Panc1 (cell line): ENCODE measurements at places on chromosomes 11 and 22. TPM values are rescaled to one million over a fixed set of nuclear protein-coding genes. Genes with fewer than 3 reads are reported as not detected.

The OR10S1 gene
- total RNA-seq, result not detected

DNA sequence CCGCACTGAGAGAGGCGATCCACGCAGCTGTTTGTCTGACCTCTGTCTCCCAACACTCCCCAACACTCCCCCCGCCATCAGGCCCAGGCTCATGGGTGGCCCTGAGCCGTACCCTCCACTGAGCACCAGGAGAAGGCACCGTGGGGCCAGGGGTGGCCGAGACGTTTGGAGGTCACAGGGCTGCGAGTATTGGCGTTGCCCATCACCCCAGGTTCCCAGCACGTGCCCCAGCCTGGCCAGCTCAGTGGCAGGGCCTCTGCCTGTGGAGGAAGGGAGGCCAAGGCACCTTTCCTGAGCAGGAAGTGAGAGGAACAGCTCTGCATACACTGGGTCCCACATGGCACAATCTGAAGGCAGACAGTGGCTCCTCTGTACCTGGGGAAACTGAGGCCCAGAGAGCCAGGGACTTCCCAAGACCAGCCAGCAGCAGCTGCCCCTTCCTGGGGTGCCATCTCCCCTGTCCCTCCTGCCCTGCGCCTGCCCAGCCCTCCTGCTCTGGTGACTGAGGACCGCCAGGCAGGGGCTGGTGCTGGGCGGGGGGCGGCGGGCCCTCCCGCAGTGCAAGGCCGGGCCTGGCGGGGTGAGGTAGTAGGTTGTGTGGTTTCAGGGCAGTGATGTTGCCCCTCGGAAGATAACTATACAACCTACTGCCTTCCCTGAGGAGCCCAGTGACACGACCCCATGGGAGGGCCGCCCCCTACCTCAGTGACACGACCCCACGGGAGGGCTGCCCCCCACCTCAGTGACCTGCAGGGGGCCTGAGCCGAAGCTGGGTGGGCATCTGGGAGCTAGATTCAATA, 37.0 kb upstream of the PPARA start:
- peak overlapping the region; percentile 89 for H3K27ac ChIP-seq
- no peaks in the 10 kb centered on the region for H3K36me3 ChIP-seq
- no peaks in the 10 kb centered on the region for H3K27me3 ChIP-seq
- H3K4me3 ChIP-seq, result no peak overlapping the region

The ACRV1 gene
- total RNA-seq, result 0.26 TPM

GRCh38 chr11:57936050-57936418, 87.6 kb upstream of the OR9Q1 start:
- H3K27ac ChIP-seq, result no peak overlapping the region
- no peaks in the 10 kb centered on the region for H3K4me1 ChIP-seq
- no peaks in the 10 kb centered on the region for H3K36me3 ChIP-seq
- H3K27me3 ChIP-seq, result no peaks in the 10 kb centered on the region
- no peak for DNase-seq
- no peak overlapping the region for H3K4me3 ChIP-seq

The ADAMTS15 gene
- total RNA-seq, result 39.9 TPM

DNA sequence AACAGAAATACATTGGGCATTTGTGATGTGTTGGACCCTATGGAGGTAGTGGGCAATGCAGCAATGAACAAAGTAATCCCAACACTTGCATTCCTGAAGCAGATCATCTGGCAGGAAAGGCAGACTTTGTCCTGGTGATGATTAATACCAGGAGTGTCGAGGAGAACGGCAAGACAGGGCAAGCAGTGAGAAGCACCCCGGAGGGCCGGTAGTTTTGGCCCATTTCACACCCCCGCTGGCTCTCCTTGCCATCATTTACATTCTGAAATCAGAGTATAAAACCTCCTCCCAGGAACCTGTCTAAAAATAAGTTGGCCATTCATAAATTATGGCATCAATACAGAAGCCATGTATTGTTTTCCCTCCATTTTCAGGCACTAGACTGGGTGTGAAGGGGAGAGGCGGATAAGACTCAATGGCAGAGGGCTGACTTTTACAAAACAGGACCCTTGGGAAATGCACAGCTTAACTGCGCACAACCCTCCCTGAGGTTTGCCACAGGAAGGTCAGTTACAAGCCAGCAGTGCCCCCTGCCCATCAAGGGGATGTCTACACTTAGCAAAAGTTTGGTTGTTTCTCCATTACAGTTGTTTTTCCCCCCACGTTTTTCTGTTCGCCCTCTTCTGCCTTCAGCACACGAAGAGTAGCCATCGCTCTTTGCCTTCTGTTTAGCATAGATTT, 55.6 kb downstream of the OPCML start:
- no peaks in the 10 kb centered on the region for H3K36me3 ChIP-seq
- no peaks in the 10 kb centered on the region for H3K27me3 ChIP-seq
- H3K4me1 ChIP-seq, result no peaks in the 10 kb centered on the region
- DNase-seq, result no peak

The PNPLA3 gene
- total RNA-seq, result 4.9 TPM

The LMO2 gene
- 0.64 TPM for total RNA-seq

DNA sequence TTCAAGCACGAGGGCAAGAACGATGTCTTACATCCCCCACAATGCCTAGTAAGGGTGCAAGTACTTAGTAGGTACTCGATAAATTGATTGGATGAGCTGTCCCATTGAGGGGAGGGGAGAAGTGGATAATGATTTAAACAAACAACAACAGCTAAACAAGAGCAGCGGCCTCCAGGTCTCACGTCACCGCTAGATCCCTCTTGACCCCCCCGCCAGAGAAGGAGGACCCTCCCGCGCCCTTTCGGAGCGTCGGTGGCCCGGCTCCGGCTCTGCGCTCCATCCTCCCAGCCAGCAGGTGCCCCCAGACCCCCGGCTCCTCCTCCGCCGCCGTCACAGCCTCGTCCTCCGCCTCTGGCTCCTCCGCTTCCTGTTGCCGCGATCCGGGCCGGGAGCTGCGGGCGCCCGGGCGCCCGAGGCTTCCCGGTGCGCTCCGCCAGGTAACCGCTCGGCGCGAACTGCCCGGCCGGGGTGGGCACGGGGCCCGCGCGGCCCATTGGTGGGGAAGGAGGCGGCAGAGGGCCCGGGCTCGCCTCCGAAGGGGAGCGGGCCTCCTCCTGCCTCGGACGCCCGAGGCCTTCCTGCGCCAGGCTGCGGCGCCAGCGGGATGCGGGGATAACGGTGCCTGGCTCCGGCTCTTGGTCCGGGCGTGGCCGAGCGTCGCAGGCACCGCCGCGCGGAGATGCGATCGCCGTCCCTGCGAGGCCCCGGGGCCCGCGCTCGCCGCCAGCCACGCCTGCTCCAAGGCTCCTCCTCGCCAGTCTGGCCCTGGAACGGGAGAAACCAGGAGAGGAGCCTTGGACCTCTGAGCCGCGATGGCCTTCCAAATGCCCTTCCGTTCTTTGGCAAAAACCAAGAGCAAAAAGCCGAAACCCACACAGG, at the start of gene TLCD5:
Gene TLCD5, plus strand, starts transcription at position 368 of the 879 bp plus-strand sequence. CDS start 2,143 bp downstream, outside the sequence.
- H3K4me1 ChIP-seq, result peaks cover 35% of the 10 kb centered on the region
- peak within 1 kb of the TSS; percentile 76 for H3K4me3 ChIP-seq
- peak within 1 kb of the TSS; percentile 99 for H3K27ac ChIP-seq
- no peaks in the 10 kb centered on the region for H3K27me3 ChIP-seq

DNA sequence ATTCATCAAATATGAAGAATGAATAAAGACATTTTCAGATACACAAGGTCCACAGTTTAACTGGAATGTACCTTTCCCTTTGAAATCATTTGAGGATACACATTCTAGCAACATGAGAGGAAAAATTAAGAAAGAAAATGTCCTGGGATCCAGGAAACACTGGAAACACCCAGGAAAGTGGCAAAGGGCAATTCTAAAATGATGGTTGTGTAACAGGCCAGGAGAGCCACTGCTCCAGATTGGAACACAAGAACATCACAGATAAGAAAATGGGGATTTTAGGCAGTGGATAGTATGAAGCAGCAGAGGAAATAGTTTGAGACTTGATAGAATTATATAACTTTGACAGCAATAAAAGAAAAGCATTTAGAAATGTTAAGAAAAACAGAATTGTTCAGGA, 56.1 kb upstream of the GRIK4 start:
- H3K36me3 ChIP-seq, result peaks cover 62% of the 10 kb centered on the region
- H3K4me3 ChIP-seq, result no peak overlapping the region
- DNase-seq, result no peak
- H3K27me3 ChIP-seq, result no peaks in the 10 kb centered on the region

DNA sequence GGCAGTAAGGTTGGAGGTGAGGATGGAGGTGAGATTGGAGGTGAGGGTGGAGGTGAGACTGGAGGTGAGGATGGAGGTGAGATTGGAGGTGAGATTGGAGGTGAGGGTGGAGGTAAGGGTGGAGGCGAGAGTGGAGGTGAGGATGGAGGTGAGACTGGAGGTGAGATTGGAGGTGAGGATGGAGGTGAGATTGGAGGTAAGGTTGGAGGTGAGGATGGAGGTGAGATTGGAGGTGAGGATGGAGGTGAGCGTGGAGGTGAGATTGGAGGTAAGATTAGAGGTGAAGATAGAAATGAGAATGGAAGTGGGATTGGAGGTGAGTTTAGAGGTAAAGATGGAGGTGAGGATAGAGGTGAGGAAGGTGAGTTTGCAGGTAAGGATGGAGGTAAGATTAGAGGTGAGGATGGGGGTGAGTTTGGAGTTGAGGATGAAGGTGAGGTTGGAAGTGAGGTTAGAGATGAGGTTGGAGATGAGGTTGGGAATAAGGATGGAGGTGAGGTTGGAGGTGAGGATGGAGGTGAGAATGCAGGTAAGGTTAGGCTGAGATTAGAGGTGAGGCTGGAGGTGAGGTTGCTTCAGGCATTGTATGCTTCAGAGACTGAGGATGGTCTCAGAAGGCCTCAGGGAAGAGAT, 12.2 kb downstream of the NCF4 start:
- H3K27ac ChIP-seq, result no peak overlapping the region
- no peak for DNase-seq
- H3K4me1 ChIP-seq, result no peaks in the 10 kb centered on the region
- H3K4me3 ChIP-seq, result no peak overlapping the region
- H3K27me3 ChIP-seq, result no peaks in the 10 kb centered on the region; the same call in 1 of the 2 replicates
- H3K36me3 ChIP-seq, result no peaks in the 10 kb centered on the region

- H3K4me3 ChIP-seq, result no peak overlapping the region
- H3K36me3 ChIP-seq, result peaks cover 18% of the 10 kb centered on the region
- H3K27me3 ChIP-seq, result no peaks in the 10 kb centered on the region
- DNase-seq, result peak; percentile 52
Observed at GRCh38 chr22:31952472-31952871, 8.1 kb downstream of the YWHAH start.

The GLB1L2 gene
- total RNA-seq, result 10.4 TPM

DNA sequence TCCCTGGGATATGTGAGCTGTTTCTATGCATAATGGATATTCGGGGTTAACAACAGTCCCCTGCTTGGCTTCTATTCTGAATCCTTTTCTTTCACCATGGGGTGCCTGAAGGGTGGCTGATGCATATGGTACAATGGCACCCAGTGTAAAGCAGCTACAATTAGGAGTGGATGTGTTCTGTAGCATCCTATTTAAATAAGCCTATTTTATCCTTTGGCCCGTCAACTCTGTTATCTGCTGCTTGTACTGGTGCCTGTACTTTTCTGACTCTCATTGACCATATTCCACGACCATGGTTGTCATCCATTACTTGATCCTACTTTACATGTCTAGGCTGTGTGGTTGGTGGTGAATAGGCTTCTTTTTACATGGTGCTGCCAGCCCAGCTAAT, 1.3 kb downstream of the TUG1 start:
- H3K4me3 ChIP-seq, result peak overlapping the region; percentile 68
- H3K27ac ChIP-seq, result peak overlapping the region; percentile 91
- DNase-seq, result no peak
- H3K36me3 ChIP-seq, result peaks cover 23% of the 10 kb centered on the region

GRCh38 chr11:96055706-96056387, 131.9 kb upstream of the MTMR2 start:
- H3K27me3 ChIP-seq, result no peaks in the 10 kb centered on the region
- no peaks in the 10 kb centered on the region for H3K36me3 ChIP-seq
- no peak overlapping the region for H3K4me3 ChIP-seq
- no peak for DNase-seq
- no peak overlapping the region for H3K27ac ChIP-seq
- no peaks in the 10 kb centered on the region for H3K4me1 ChIP-seq
